Activated T-cell treated with anti-CD3 and anti-CD28 coated beads for 48 hours (primary cell): ENCODE measurements at places on chromosomes 5 and 9.
A peak's percentile ranks its signal among the peaks of the same experiment; 100 is the strongest.

- peak; percentile 75 for DNase-seq
These were observed 17.3 kb upstream of the ODF2 start for GRCh38 chr9:128438343-128439109.

GRCh38 chr9:71769175-71770161, 1.2 kb upstream of the CEMIP2 start:
- peak; percentile 58 for DNase-seq

DNA sequence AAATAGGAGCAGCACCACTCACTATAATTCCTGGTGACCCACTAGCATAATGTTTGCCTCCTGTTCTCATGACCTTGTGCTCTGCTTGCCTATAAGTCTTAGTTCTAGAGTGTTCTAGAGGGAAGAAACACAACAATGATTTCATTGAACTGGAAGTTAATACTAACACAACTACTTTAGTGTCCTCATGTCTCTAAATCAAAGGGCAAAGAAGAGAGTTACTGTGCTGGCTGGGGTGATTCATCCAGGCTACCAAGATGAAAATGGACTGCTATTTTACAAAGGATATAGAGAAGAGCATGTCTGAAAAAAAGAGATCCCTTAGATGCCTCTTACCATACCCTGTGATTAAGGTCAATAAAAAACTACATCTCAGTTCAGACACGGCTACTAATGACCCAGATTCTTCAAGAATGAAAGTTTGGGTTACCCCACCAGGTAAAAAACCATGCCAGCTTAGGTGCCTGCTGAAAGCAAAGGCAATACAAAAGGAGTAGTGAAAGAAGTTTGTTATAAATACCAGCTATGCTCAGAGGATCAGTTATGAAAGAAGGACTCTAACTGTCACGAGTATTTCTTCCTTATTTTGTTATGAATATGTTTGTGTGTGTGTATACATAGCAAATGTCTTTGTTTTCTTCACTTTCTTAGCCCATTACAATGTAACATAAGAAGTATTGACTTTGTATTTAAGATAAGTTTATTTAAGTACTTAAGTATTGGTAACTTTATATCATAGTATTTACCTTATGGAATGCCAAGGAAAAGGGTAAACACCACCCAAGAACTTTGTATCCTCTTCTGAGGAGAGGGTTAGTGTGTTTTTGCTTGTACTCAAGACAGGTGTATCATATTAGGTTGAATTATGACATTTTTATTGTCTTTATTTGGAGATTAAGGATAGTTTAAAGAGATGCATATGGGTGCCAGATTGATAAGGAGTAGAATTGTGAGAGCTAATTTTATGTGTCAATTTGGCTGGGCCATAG, 314.1 kb upstream of the PTGER4 start:
- DNase-seq: no peak

- DNase-seq: no peak
These were observed 86.8 kb upstream of the CD180 start for GRCh38 chr5:67283275-67283987.

GRCh38 chr5:30237189-30237588, 956.3 kb upstream of the CDH6 start:
- no peak for DNase-seq

DNA sequence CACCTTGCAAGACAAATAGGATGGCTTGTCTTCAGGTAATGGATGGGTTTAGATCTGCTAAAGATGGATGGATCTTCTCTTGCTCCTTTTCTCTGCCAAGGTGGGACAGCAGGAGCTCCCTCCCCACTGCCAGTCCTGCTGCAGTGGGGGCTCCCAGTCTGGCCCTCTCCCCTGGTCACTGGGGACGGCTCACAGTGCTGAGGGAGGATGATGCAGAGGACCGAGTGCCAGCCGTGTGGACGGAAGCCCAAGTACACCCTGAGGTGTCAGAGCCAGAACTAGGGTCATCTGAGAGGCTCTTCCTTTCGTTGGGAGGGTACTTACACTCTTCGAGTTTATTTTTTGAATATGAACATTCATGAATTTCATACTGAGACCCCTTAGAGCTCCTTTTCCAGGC, 5.7 kb downstream of the CCDC69 start:
- no peak for DNase-seq

- peak; percentile 20 for DNase-seq
These were observed 1.5 kb downstream of the SPAAR start for GRCh38 chr9:35910613-35911359.

DNA sequence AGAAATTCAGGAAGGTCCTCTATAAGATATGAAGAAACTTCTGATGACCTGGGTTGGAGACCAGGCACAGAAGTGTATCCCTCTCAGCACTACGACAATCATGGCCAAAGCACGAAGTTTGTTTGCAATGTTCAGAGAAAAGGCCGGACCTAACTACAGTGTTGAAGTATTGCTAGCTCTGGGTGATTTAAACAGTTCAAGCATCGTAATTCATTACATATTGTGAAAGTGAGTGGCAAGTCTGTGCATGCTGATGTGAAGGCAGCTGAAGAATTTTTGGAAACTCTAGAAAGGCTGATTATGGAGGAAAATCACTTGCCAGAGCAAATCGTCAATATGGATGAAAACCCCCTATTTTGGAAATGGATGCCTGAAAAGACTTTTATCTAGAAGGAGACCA, 67.2 kb upstream of the PANK3 start:
- no peak for DNase-seq

GRCh38 chr5:112865128-112865527, 4.0 kb downstream of the SRP19 start:
- DNase-seq: no peak

GRCh38 chr5:126965061-126965475, 65.3 kb downstream of the MARCHF3 start:
- DNase-seq: no peak

GRCh38 chr5:174503461-174504265, 220.7 kb upstream of the MSX2 start:
- no peak for DNase-seq

- no peak for DNase-seq
These were observed 13.6 kb upstream of the ERAP1 start for GRCh38 chr5:96821260-96821916.

GRCh38 chr5:32320576-32320975, 7.8 kb upstream of the MTMR12 start:
- DNase-seq: no peak

DNA sequence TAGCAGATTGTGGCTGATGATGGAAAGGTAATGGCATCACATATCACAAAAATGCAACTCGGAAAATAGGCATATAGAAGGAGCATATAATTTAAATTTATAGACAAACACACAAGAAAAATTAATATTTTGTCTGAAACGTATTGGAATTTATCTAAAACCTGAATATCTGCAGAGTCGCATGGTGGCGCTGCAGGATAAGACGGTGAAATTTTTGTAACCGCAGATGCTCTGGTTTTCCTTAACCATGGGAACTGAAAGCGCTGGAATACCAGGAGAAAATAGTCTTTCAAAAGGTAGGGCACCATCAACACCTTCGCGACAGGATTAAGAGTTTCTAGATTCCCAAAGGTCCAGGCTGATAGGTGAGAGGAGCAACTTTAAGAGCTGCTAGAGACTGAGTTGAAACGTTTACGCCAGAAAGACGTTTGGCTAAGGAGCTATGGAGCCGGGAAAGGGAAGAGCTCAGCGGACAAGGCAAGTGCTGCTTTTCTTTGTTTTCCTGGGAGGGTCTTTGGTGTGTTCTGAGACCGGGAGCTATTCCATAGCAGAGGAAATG, 11.0 kb upstream of the PCDHB15 start:
- DNase-seq: no peak

GRCh38 chr5:128020012-128020411, 63.6 kb upstream of the SLC12A2 start:
- DNase-seq: no peak

- DNase-seq: peak; percentile 56
These were observed 174.9 kb downstream of the ROR2 start for GRCh38 chr9:91775011-91775707.

GRCh38 chr5:53944981-53945380, 365.4 kb downstream of the ARL15 start:
- no peak for DNase-seq

DNA sequence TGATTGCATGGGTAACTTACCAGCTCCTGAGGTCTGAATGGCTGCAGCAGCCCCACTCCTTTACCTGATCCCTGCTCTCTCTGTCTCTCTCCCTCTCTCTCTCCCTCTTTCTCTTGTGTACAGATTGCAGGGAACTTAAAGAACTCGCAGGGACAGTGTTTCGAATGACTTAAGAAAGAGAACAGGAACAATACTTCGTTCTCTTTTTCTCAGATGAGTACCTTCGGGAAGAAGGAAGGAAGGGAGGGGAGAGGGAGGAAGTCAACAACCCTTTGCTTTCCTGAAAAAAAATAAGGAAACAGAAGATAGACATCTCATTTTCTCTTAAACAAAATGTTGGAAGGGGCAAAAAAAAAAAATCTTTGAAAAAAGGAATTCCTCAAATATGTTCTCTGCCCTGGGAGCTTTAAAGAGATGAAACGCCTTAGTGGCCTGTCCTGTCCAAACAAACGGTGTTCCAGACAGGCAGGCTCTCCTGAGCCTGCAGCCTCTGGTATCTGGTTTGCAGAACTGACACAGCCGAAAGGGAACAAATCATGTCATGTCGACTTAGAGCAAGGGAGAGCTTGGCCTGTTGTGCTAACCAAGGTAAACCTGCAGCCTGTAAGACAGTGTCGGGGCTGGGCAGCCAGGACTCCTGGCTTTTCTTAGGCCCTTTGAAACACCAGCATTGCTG, at the start of gene ZNF366:
ZNF366 (minus strand) TSS at position 180 of the 676 bp plus-strand sequence. CDS start 45,914 bp downstream, outside the sequence.
- no peak for DNase-seq

GRCh38 chr9:136831002-136831719, 11.1 kb upstream of the AJM1 start:
- no peak for DNase-seq

- no peak for DNase-seq
These were observed 13.7 kb downstream of the STK32A start for GRCh38 chr5:147248561-147248960.

DNA sequence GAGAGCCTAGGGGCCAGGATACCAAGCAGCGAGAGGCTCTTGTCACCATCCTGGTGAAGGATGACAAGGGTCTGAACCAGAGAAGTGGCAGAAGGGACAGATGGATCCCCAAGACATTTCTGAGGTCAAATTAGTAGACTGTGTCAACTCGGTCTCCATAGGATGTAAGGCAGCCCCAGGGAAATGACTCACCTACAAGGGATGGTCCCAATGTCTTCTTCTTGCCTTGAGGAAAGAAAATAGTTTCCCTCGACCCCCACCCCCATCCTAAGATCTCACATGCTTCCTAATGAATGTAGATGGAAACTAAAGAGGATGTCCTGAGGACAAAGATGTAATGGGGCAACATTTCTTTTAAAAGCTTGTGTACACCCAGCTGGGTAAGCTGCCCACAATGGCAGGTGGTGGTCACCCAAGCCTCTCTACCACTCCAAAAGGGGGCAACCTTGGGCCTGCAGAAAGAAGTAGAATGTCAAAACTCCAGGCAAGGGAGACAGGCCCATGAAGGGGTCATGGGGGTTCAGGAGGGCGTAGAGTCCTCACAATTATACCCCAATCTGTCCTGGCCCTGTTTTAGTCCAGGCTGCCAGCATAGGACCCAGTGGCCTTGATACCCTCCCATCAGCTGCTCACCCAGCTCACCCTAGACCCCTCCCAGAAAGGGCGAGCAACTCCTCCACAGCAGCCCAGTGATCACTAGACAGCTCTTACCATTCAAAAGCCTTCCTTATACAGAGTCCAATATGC, 187.4 kb downstream of the ACTL7B start:
- no peak for DNase-seq

- DNase-seq: no peak
These were observed 61.7 kb downstream of the KLF9 start for GRCh38 chr9:70352802-70353201.

GRCh38 chr9:21016701-21017491, 14.5 kb downstream of the HACD4 start:
- no peak for DNase-seq
